Spleen (tissue), 13 donors: ENCODE measurements at places on chromosomes 4 and X.

DNA sequence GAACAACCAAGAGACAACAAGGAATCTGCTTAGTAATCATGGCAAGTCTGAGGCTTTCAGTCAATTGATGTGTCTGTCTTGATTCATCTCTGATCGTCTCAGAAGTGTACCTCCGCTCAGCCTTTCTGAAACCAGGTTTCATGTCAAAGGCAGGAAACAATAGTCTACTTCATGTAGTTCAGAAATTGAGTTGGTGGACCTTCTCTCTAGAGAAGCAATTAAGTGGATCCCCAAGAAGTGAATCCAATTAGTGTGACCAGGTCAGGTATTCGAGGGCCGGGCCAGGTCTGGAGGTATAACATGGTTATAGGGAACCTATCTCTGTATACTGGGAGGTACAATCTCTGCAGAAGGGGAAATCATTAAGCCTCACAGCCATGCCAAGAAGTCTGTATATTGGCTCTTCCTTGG, 32.0 kb downstream of the DAPP1 start:
- H3K36me3 ChIP-seq, result no peaks in the 10 kb centered on the region
- peaks cover 76% of the 10 kb centered on the region for H3K4me1 ChIP-seq
- no peak overlapping the region for H3K4me3 ChIP-seq
- no peaks in the 10 kb centered on the region for H3K27me3 ChIP-seq
- no peak for DNase-seq
- no peak overlapping the region for H3K27ac ChIP-seq

GRCh38 chrX:10243106-10243505, 86.3 kb downstream of the CLCN4 start:
- no peak for DNase-seq
- H3K27me3 ChIP-seq, result no peaks in the 10 kb centered on the region
- no peaks in the 10 kb centered on the region for H3K36me3 ChIP-seq
- no peak overlapping the region for H3K4me3 ChIP-seq
- no peaks in the 10 kb centered on the region for H3K4me1 ChIP-seq

DNA sequence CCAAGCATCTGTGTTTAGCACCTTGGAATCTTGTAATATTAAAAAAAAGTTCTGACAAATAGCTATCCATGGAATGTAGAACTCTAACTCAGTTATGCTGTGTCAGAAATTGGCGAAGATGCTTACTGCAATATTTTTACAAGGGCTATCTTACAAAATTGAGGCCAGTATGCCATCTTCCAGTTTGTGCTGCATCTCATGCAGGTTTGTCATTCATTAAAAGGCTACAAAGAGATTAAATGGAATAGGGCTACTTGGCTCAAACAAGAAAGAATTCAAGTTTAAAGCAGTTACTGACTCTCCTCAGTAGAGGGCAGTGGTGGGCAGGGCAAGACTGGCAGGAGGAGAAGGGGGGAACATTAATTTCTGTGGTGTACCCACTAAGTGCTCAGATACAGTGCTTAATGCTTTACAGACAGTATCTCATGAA, 66.5 kb downstream of the SHROOM4 start:
- no peak overlapping the region for H3K4me3 ChIP-seq
- no peak for DNase-seq
- H3K27ac ChIP-seq, result no peak overlapping the region
- H3K27me3 ChIP-seq, result no peaks in the 10 kb centered on the region
- no peaks in the 10 kb centered on the region for H3K36me3 ChIP-seq

GRCh38 chr4:25103418-25103817, 56.8 kb downstream of the SEPSECS start:
- H3K36me3 ChIP-seq, result no peaks in the 10 kb centered on the region
- no peak overlapping the region for H3K4me3 ChIP-seq
- H3K27me3 ChIP-seq, result no peaks in the 10 kb centered on the region

DNA sequence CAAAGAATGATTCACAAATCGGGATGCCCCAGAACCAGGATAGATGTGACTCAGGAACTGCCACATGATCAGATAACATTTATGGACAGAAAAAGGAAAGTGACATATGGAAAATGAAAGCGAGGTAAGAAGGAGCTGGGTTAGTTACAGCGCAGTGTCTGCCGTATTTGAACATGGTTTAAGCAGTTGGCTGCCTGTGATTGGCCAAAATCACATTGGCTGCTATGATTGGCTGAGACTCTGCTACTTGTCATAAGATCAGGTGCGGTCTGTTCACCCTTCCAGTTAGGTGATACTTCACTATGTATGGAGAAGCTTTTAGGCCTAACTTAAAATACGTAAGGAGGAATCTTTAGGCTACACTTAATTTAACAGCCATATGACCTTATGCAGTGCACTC, 322.7 kb upstream of the HAND2 start:
- H3K27me3 ChIP-seq, result no peaks in the 10 kb centered on the region
- H3K27ac ChIP-seq, result no peak overlapping the region
- H3K4me3 ChIP-seq, result no peak overlapping the region
- H3K36me3 ChIP-seq, result no peaks in the 10 kb centered on the region
- no peaks in the 10 kb centered on the region for H3K4me1 ChIP-seq
